ENCODE measurements at places on chromosomes 7 and 10.

GRCh38 chr10:110492069-110492822 is 5.5 kb upstream of the DUSP5 start:
- no peak for DNase-seq

DNA sequence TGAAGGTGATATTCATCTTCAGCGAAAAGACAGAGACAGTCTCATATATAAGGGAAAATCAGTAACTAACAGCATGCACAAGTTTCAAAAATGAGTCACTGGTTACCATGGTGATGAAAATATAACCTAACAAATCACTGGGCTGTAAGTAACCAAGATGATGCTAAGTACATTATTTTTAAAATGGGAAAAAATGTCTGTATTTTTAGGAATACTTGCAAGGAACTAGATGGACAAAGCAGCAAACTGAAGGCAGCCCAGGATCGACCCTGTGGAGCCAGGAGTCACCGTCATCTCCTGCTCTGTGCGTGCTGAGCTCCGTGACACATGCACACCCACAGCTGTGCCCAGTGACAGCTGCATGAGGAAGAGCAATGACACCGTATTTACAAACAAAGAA is 137.3 kb downstream of the ELMO1 start:
- no peak for DNase-seq

DNA sequence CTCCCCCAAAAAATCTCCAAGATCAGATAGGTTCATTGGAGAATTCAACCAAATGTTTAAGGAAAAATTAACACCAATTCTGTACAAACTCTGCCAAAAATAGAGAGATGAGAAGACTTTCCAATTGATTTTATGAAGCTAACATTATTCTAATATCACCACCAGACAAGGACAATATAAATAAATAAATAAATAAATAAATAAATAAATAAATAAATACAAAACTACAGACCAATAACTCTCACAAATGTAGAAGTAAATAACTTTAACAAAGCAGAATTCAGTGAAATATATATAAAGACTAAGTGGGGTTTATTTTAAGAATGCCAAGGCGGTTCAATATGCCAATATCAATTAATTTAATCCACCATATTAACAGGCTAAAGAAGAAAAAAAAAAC is 425.9 kb upstream of the GHITM start:
- no peak for DNase-seq

DNA sequence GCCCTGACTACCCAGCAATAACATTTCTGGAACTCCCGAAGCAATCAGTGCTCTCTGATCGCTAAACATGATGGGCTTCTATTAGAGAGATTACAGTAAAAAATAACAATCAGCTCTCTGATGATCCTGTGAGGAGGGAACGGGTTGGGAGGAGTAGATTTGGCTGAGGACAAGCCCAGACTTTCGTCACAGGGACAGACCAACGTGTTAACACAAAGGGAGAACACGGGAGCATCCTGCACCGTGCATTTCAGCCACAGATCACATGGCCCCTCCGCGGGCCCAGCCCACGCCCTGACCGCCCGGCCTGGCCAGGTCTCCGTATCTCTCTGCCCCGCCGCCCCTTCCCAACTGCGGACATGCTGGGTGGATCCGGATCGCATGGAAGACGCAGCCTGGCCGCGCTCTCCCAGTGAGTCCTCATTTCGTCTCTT is 95.0 kb upstream of the AGBL3 start:
- DNase-seq: peak; percentile 86

- DNase-seq: no peak
Measured at GRCh38 chr10:2813286-2813685, 254.1 kb upstream of the PFKP start.
